Cardiac muscle cell (in vitro differentiated cells and primary cell): ENCODE measurements at places on chromosomes 1 and 21.

DNA sequence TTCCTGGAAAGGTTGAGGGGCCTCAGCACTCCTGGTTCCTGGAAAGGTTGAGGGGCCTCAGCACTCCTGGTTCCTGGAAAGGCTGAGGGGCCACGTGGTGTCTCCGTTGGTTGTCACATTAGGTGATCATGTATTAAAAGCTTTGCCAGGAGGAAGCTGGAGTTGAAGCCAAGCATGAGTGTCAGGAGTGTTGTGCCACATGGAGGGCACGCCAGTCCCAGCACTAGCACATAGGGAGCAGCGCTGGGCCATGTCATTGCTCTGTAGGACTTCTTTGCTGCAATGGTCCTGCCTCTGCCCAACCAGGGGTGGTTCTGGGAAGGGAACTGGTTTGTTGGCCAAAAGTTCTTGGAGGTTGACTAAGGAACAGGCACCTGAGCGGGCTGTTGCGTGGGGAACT lies 13.3 kb downstream of the ATP5PO start:
- no peak for DNase-seq

DNA sequence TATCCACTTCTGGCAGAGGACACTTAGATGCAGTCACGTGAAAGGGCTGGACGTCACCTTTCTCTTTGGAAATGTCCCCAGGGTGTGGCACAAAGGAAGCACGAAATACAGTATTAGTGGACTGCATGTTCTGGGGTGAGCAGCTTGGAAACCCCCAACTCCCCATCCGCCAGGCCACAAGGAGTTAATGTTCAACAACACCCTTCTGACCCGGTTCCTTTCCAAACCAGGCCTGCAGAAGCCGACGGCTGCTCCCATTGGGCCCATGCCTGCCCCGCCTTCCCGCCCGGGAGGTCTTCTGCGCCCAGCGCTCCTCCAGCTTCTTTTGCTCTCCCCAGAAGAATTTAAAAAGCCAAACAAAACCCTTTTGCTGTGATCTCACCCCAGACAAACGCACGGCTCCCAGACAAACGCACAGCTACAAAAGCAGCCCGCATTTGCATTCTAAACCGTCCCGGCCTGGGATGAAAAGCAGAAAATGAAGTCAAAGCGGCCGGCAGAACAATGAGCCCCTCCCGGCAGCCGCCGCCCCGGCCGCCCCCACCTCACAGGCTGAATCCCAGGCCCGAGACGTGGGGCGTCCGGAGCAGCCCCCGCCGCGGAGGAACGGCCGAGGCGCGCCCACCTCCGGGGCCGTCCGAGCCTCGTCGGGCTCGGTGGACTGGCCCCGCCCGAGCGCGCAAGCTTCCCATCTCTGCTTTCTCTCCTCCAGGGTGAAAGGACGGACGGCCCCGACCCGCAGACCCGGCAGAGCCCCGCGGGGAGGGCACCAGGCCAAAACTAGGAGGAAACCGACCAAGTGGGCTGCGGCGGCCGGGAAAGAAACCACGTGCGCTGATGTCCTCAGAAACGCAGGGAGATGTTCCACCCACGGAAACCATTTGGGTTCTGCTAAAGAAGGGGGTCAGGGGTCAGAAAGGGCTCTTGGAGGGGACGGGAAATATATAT lies 101.9 kb downstream of the PLPP3 start:
- DNase-seq: no peak

- no peak for DNase-seq
Measured at GRCh38 chr1:195591917-195592672, 1016.1 kb downstream of the KCNT2 start.

GRCh38 chr1:214957330-214958137 lies 125.0 kb upstream of the KCNK2 start:
- DNase-seq: no peak

DNA sequence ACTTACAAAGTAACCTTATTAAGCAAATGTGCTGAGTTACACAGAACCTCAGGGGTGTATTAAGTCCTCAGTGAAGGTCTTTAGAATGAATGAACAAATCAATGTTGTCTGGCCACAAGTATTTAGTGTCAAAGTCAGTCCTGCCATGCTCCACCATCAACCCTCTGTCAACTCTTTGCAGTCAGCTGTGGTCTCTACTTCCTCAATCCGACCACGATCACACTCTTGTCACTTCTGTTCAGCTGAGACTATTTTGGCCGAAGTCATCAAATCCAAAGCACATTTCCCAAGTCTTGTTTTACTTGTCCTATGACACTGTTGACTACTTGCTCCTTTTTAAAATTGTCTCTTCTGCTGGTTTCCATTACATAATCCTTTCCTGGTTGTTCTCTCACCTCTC lies 173.5 kb downstream of the ST6GALNAC5 start:
- no peak for DNase-seq
